ENCODE measurements at places on chromosomes 2 and 18. TPM values are rescaled to one million over a fixed set of nuclear protein-coding genes. Genes with fewer than 3 reads are reported as not detected.

The INHA gene
- 0.26 TPM for total RNA-seq

The UGT1A7 gene
- total RNA-seq, result not detected

The CYBRD1 gene
- total RNA-seq, result 334 TPM

The ADAM23 gene
- 3.1 TPM for total RNA-seq

The ERFE gene
- 1.5 TPM for total RNA-seq
